Stimulated activated CD8-positive, alpha-beta memory T cell treated with anti-CD3 and anti-CD28 coated beads, Interleukin-7, amount 100 ng/mL, for 1 hour (primary cell): ENCODE measurements at places on chromosomes 2 and 18.

DNA sequence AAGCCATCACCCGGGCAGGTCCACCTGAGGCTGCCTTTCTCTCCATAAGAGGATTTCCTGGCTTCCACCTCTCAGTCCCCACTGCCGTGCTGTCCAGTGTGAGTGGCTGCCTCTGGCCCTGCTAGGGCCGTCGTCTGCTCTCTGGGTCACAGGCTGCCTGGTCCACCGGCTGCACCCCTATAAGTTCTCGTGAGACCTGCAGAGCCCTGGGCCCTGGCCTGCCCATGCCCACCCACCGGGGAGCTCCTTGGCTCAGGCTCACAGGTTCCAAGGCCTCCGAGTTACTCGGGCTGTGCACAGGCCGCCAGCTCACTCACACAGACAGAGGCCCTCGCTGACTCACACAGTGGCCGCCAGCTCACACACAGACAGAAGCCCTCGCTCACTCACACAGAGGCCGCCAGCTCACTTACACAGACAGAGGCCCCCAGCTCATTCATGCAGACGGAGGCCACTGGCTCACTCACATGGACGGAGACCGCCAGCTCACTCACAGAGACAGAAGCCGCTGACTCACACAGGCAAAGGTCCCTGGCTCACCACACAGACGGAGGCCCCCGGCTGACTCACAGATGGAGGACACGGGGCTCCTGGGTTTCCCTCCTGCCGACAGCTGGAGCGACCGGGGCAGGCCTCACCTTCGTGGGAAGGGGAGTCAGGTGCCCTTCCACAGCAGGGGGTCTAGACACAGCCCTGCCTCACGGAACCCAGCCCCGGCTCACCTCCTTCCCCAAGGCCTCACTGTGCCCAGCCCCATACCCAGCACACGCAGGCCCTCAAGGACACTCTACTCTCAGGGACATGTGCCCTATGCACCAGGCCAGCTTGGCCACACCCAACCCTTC lies 334.1 kb upstream of the MYT1L start:
- DNase-seq = no peak

DNA sequence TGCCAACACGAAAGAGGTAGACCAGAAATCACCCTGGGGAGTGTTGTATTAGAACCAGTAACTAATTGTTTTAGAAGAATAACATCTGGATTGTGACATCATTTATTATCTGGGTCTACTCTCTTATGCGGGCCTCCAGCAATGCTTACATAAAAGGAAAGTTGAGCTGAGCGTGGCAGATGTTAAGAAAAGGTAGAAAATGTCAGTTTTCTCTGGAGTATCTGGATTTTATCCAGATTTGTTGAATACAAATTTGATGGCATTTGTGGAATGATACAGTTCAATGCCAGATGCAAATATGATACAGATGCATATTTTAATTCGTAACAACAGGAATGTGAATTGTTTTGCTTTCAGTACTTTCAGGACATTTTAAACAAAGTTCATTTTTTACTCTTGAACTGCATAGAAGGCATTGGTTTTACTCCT lies 90.3 kb downstream of the PRPF40A start:
- no peak for DNase-seq

GRCh38 chr2:77602771-77603170 lies 80.6 kb upstream of the LRRTM4 start:
- DNase-seq = no peak

GRCh38 chr2:219628986-219629901 lies 1.8 kb downstream of the SLC4A3 start:
- DNase-seq = no peak

GRCh38 chr2:52054824-52055223 lies 1022.9 kb upstream of the NRXN1 start:
- DNase-seq = no peak

GRCh38 chr2:157052685-157053224 lies 204.8 kb upstream of the GALNT5 start:
- DNase-seq = no peak

GRCh38 chr2:20953146-20953824 lies 90.6 kb downstream of the APOB start:
- DNase-seq = no peak

GRCh38 chr2:69652206-69652605 lies 8.7 kb upstream of the AAK1 start:
- DNase-seq = no peak

DNA sequence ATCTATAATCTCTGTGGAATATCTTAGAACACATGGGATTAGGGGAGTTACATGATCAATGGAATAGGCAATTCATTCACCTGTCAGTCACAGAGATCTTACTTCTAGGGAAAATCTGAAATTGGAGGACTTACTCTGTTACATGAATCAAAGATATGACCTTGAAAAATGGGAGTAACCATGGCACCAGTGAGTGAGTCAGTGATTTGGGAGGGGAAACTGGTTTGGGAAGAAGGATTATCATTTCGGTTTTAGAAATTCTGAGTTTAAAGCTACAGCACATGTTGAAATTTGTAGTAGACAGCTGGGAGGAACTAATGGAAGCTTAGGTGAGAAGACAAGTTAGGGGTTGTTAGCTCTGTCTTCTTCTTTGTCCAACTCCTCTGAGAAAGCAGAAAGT lies 153.7 kb downstream of the CAMKMT start:
- no peak for DNase-seq

- DNase-seq = no peak
Measured at GRCh38 chr2:119673796-119674195, 5.2 kb upstream of the TMEM177 start.

DNA sequence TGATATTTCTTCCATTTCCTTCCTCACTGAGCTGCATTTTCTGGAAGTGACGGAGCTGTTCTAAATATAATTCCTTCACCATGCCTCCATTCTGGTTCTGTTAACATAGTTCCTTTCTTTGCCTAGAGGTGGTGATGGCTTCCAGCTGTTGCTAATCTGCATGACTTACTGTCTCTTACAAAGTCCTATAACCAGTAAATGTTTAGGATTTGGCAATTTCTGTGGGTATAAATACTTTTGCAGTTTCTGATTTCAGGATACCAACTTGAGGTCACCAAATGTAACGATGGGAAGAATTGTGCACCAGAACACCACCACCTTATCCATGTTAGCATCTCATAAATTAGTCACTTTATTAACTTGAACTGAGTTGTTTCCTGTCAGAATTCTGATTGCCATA lies 101.7 kb upstream of the FN1 start:
- no peak for DNase-seq

DNA sequence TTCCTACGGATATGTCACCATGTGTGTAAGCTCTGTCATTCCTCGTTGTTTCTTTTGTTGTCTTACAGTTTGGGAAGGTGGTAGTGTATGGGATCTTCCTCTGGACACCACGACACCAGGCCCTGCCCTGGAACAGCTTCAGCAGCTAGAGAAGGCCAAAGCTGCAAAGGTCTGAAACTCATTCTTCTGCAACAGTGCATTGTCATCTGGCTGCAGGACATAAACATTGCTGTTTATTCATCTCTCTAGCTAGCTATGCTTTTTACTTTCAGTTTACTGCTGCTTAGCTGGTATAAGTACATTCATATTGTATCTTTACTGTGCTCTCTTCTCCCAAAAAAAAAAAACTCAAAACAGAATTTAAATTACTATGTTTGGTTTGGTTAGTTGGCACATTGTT lies 39.2 kb upstream of the KCNJ13 start:
- no peak for DNase-seq

DNA sequence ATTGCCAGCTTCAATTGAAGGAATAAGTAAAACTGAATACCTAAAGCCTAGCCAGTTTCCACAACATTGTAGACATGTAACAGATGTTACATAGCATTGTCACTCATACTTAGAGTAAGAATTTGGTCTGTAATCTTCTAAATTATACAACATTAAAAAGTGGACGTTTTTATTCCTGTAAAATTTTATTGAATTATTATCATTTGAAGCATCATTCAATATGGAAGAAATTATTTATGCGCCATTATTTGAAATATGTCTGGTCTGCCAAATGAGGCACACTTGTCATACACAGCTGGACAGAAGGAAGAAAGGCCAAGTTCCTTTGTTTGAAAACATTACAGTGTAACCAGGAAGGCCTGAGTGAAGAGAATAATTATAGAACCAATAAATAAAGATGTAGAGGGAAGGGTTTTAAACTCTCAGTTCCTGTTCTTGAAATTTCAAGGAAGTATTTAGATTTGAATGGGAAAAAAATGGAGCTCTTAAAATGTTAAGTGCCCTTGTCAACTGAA lies 575.5 kb downstream of the LRRTM4 start:
- no peak for DNase-seq

GRCh38 chr2:175571078-175571653 lies 389.7 kb upstream of the ATP5MC3 start:
- DNase-seq = no peak

- no peak for DNase-seq
Measured at GRCh38 chr2:15940661-15941480, 521 bp downstream of the MYCN start.

DNA sequence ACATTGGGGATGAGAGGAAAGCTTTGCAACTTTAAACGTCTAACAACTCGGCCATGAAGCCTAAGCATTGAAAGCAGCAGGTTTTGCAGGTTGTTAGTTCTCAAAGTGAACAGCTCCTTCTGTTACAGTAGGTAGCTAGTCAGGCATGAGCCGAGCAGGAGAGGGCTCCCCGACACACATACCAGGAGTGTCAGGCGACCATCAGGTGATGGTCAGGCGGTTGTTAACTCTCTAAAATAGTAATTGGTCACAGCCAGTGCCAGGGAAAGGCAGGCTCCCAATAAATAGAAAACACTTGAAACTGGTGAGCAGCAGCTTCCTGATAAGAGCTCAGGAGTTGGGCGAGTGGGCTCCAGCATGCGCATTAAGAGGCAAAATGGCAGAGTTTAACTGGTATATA lies 53.5 kb upstream of the DAPL1 start:
- no peak for DNase-seq

DNA sequence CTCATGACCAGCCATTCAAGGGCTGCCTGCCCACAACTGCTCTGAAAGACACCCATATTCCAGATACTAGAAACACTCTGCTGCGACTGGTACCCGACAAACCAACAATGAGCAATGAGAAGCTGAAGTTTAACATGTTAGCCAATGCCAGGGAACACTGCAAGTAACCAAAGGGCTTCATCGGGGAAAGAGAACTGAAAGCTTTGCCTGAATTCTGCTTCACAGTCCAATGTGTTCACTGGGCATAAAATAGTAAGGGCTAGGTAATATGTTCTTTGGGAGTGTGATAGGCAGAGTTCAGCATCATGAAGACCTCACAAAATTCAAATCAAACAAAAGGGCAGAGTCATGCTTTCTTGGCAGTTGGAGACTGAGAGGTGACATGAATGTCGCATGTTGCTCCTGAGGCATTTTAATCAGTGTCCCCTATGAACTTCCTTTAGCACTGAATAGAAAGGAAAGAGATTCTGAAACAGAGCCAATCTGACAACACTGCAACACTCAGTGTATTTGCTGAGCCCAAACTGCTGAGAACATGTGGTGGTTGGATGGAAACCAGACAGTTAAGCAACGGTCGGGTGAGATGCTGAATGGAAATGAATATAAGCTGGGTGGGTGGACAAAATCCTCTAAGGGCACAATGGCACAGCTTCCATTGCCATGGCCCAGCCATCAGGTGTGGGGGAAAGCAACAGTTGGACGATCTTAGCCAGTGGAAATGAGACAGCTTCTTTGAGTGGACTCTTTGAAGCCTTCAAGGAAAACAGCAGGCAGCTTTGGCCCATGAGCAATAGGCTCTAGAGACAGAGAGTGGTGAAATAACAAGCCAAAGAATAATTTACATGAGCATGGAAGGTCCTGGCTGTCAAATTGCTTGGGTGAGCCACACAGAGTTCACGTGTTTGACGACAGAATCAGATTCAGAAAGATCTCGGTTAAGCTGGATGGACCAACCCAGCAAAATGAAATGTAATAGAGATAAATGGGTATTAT lies 277.5 kb downstream of the AFF3 start:
- no peak for DNase-seq

GRCh38 chr18:36610661-36611060 lies 218.1 kb downstream of the TPGS2 start:
- DNase-seq = no peak

DNA sequence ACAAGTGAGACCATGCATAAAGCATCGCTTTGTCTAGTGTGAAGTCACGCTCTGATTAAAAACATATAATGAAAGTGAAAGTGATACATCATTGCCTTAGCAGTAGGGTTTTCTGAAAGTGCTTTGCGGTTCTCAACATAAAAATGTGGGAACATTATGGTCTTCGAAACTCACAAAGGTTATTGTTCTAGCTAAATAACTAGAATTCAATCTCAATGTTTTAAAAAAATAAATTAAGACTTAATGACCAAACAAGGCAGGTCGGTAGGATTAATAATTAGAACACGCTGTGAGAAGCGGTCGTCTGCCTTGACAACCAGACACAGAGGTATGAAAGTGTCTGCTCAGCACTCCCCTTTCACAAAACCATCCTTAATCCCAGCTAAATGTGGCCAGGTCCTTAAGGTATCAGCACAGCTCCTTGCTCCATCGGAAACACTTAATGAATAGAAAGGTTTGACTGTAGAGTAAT lies 42.2 kb downstream of the KLHL14 start:
- no peak for DNase-seq
